ENCODE measurements at places on chromosomes 5 and 9.

- no peak for DNase-seq
Observed at GRCh38 chr9:26675035-26675434, 217.6 kb downstream of the CAAP1 start.

DNA sequence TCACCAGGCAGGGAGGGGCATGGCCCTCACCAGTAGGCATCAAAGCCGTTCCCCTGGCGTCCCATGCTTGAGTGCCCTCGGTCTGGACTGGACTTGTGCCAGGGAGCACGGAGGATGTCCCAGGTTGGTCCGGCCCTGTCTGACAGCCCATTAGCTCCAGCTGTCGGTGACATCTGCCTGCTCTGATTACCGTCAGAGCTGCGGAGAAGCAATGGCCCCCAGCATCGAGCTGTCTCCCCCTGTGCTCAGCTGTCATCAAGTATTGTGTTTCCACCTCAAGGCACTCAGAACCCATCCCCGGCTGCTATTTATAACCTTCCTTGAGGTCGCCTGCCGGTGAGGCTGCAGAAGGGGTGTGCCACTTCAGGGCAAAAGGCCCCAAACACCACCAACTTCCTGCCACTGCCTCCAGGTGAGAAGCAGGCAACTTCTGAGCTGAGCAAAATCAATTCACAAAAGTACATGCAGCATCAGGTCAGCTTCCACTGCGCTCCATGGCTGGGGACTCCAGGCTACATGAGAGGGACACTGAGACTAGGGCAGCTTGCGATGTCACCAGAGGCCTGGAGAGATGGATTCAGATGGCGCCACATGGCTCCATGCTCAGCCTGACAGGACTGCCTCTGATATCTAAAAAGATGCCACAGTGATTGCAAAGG lies 142.7 kb downstream of the C5orf15 start:
- DNase-seq, result no peak

GRCh38 chr9:93054758-93055704 lies 3.5 kb upstream of the SUSD3 start:
- no peak for DNase-seq

- no peak for DNase-seq
Observed at GRCh38 chr5:107532169-107532878, 138.4 kb downstream of the EFNA5 start.

DNA sequence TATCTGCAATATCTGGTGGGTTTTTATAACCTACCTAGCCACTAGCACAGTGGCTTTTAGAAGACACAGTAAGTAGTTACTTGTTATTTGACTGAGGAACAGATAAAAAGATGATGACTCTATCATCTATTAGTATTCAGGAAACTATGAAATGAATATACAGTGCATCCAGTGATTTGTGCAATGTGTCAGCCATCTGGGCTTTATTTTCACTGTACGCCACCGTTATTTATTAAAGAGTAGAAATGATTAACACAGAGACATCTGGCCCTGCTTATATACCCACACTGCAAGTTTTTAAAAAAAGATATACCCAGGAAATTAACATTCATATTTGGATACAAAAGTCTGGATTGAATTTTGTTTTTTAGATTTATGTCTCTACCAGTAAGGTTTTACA lies 408.4 kb downstream of the PDE4D start:
- no peak for DNase-seq

GRCh38 chr9:101400120-101400519 lies 1.5 kb downstream of the ZNF189 start:
- no peak for DNase-seq
